ENCODE measurements at places on chromosomes 5 and 9. TPM values are rescaled to one million over a fixed set of nuclear protein-coding genes. Genes with fewer than 3 reads are reported as not detected.
A peak's percentile ranks its signal among the peaks of the same experiment; 100 is the strongest.

DNA sequence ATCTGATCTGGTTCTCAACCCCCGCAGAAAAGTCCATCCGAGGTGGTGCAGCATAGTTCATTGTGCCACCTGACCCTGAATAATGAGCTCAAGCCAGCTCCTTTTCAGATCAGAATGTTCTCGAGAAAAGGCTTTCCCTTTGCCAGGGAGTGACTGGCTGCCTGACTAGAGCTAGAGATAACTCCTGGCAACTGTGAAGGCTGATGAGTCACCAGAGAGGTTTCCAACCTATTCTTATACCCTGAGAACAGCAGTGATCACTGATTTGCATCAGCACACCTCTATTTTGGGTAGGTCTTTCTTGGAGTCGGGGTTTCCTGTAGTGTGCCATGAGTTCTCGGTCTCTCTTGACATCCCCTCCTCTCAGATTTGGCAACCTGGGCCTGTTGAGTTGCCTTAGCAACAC is 127.9 kb downstream of the PIK3R1 start:
- H3K4me3 ChIP-seq = no peak overlapping the region
- H3K27me3 ChIP-seq = peaks cover 7% of the 10 kb centered on the region
- H3K27ac ChIP-seq = no peak overlapping the region

- peak overlapping the region; percentile 75 for H3K4me3 ChIP-seq
- H3K27me3 ChIP-seq = peaks cover 22% of the 10 kb centered on the region
- H3K4me1 ChIP-seq = peaks cover 31% of the 10 kb centered on the region
- peaks cover 26% of the 10 kb centered on the region for H3K36me3 ChIP-seq
These were observed 416 bp upstream of the SNX18 start for GRCh38 chr5:54517174-54517511.

- H3K27me3 ChIP-seq = no peaks in the 10 kb centered on the region
- H3K4me1 ChIP-seq = no peaks in the 10 kb centered on the region
- H3K36me3 ChIP-seq = no peaks in the 10 kb centered on the region
- DNase-seq = no peak
- no peak overlapping the region for H3K27ac ChIP-seq
These were observed 71.4 kb upstream of the SMIM23 start for GRCh38 chr5:171714261-171714660.

- no peak overlapping the region for H3K27ac ChIP-seq
- no peak overlapping the region for H3K4me3 ChIP-seq
- H3K36me3 ChIP-seq = no peaks in the 10 kb centered on the region
These were observed 86.8 kb upstream of the CD180 start for GRCh38 chr5:67283275-67283987.

GRCh38 chr5:6713274-6714225 is at the start of gene TENT4A:
Gene TENT4A (plus strand): TSS chr5:6713432. CDS start chr5:6713984, 552 bp downstream.
- H3K4me3 ChIP-seq = peak within 1 kb of the TSS; percentile 86
- no peaks in the 10 kb centered on the region for H3K27me3 ChIP-seq
- no peak for DNase-seq

- DNase-seq = peak; percentile 69
- H3K27me3 ChIP-seq = peaks cover 2% of the 10 kb centered on the region
- H3K27ac ChIP-seq = peak overlapping the region; percentile 89
- peak overlapping the region; percentile 89 for H3K4me3 ChIP-seq
- peaks cover 50% of the 10 kb centered on the region for H3K36me3 ChIP-seq
These were observed 560 bp downstream of the DOCK2 start for GRCh38 chr5:169637549-169638121.

DNA sequence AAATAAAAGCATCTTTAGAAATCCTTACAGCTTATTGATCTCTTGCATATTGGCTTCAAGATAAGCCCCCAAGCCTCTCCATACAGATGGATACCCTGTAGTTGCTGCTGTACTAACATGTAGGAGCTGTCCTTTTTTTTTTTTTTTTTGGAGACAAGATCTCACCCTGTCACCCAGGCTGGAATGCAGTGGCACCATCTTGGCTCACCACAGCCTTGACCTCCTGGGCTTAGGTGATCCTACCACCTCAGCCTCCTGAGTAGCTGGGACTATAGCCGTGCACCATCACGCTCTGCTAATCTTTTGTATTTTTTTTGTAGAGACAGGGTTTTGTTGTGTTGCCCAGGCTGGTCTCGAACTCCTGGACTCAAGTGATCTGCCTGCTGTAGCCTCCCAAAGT is 35.4 kb downstream of the SNX30 start:
- DNase-seq = no peak
- H3K4me3 ChIP-seq = no peak overlapping the region
- H3K27me3 ChIP-seq = peaks cover 2% of the 10 kb centered on the region
- H3K27ac ChIP-seq = no peak overlapping the region

GRCh38 chr5:154352960-154353548 is 92.7 kb upstream of the SAP30L start:
- no peaks in the 10 kb centered on the region for H3K27me3 ChIP-seq
- no peak for DNase-seq

DNA sequence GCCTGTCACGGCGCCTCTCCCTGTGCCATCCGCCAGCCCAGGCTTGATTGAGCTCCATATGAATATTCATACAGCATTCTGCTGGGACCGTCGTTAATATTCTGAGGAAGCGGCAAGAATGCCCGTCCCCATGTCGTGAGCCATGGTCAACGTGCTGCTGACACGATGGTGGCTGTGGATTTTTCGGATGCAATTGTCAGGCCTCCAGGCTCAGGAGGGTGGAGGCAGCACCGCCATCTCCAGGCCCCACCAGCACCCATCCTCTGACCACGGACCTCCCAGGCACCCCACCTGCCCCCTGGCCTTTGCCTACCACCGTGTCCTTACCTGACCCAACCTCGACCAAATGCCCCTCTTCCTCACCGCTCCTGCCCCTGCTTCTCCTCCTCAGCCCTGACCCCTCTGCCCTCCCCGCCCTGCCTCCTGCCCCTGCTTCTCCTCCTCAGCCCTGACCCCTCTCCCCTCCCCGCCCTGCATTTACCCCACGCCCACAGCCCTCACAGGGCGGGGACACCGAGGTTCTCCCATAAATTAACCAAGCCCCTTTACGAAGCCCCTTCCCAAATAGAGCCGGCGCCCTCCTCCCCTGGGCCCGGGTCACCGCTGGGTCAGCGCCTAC is 9.9 kb downstream of the TMEM250 start:
- H3K4me1 ChIP-seq = peaks cover 42% of the 10 kb centered on the region
- peak overlapping the region; percentile 68 for H3K27ac ChIP-seq
- DNase-seq = no peak

DNA sequence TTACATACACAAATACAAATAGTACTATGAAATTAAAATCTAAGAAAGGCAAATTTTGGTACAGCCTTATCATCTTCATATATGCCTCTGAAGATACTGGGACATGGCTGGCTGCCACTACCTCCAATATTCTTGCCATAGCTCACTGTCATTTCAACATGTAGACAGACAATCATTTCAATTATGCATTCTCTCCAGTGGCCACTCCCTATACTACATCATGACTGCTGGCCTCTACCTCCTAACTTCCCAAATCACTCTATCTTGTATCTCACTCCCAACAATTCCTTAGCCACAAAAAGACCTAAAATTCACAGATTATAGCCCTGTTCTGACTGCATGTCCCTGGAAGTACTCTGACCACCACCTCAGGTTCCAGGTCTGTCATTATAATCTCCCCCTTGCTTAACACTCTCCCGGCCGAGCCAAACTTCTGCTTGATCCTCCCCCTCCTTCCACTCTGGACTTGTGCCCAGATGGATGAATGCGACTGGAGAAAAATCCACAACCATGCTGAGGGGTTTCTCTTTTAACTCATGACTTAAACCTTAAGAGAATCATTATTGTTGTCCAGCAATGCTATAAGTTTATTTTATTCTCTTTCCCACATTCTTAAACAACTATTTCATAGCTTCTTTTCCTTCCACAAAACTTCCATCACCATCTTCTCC is 225.3 kb upstream of the TLE4 start:
- no peak overlapping the region for H3K4me3 ChIP-seq
- no peak for DNase-seq
- H3K27ac ChIP-seq = no peak overlapping the region
- H3K27me3 ChIP-seq = no peaks in the 10 kb centered on the region
- H3K4me1 ChIP-seq = no peaks in the 10 kb centered on the region

GRCh38 chr9:75889977-75890471 is 449 bp upstream of the PCSK5 start:
- H3K36me3 ChIP-seq = no peaks in the 10 kb centered on the region
- peak overlapping the region; percentile 32 for H3K27ac ChIP-seq
- peaks cover 58% of the 10 kb centered on the region for H3K27me3 ChIP-seq

DNA sequence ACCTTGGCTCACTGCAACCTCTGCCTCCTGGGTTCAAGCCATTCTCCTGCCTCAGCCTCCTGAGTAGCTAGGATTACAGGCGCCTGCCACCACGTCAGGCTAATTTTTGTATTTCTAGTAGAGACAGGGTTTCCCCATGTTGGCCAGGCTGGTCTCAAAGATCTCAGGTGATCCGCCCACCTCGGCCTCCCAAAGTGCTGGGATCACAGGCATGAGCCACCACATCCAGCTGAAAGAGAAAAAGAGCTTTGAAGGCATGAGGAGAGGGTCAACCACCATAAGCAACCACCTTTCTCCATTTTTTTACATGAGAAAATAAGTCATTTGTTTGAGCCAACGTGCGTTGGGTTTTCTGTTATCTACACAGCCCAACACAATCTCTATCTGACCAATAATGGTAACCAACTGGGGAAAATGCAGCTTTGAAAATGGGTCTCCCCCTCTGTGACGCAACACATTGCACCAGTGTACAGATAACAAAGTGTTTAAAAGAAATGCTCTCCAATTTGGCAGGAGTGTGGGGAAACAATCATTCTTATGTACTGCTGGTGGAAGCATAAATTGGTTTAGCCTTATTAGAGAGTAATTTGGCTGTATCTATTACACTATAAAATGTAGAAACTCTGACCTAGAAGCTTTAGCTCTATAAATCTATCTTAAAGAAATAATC is 45.8 kb upstream of the ZBTB43 start:
- no peaks in the 10 kb centered on the region for H3K4me1 ChIP-seq
- DNase-seq = no peak
- peaks cover 7% of the 10 kb centered on the region for H3K27me3 ChIP-seq
- H3K4me3 ChIP-seq = no peak overlapping the region
- no peak overlapping the region for H3K27ac ChIP-seq

GRCh38 chr9:109254317-109254716 is 66.5 kb downstream of the EPB41L4B start:
- DNase-seq = no peak
- H3K27me3 ChIP-seq = peaks cover 12% of the 10 kb centered on the region
- H3K4me3 ChIP-seq = no peak overlapping the region
- H3K36me3 ChIP-seq = no peaks in the 10 kb centered on the region

MEIKIN gene
- not detected for total RNA-seq

SPINK4 gene
- total RNA-seq = not detected

HMMR gene
- 40.3 TPM for total RNA-seq
